ENCODE measurements at places on chromosomes 7 and 10.
A peak's percentile ranks its signal among the peaks of the same experiment; 100 is the strongest.

- DNase-seq, result no peak
Measured at GRCh38 chr10:126022841-126023240, 126.5 kb downstream of the FANK1 start.

DNA sequence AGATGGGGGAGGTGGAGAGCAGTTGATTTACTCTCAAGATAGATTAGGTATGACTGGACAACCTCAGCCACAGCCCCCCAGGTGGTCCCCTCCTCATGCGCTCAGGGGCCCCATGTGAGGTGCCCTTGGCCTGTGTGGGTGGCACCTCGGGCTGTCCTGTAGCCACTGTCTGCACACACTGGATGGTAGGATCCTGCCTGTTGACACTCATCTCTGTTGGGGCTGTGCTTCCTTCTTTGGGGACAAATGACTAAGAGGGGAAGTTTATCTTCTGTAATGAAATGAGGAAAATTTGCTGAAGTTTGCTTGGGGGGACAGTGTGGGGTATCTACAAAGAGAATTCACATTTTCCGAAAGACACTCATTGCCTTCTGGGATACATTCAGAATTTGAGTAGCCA lies 53.6 kb upstream of the ANTXRL start:
- no peak for DNase-seq

DNA sequence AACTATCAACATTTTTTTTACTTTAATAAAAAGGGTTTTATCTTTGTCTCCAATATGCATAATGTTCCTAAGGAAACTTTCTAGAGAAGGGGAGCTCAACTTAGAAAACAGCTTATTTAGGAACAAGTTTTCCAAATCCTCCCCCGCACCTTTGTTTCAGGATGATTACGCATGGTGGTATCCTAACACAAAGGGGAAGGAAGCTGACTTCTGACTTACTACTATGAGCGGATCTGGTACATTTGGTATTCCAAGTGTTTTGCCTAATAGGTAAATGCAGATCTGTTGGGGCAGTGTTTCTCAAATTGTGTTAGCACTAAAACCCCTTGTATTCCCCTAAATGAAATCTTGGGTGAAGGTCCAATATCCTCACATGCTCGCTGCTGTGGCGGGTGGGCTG lies 229.3 kb upstream of the KLF14 start:
- no peak for DNase-seq

DNA sequence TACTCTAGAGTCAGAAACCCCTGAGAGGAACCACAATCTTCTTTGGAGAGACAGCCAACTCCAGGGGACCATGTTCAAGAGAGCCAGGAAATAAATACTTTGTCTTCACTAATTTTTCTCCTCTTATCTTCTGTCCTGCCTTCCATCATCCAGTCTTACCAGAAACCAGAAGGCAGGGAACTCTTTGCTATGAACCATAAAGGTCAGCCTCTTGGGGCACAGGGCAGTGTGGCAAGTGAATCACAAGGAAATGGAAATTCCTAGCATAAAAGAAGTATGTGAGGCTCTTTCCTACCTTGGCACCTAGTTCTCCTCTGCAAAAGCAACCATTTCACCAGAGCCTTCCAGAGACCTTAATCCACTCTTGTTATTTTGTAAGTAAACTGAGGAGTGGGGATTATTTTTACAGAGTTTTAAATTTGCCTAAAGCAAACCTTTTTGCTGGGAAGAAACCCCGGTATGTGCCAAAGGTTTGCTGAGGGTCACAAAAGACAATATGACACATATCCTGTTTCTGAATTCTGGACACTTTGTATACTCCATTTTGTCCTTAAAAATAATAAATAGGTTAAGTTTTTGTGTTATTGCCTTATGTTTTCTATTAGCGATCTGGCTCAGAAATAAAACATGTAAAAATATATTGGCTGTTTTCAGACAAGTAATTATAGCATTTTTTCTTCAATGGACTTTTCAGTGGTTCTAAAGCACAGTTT lies 87.1 kb downstream of the ADAM22 start:
- no peak for DNase-seq

DNA sequence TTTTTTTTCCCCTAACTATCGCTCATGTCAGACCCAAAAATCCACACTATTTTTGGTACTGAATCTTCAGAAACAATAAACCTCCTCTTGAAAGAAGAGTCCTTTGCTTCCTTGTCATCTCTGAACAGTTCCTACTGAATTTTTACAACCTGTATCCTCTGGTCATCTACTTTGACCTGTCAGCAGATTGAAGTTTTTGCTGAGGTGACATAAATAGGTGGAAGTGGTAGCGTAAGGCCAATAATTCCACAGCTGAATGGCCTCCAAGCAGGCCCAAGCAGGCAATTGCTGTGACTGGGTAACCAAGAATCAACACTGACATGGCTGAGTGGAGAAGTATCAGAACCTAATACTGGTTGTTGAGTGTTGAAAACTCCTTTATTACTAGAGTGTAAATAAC lies 117.4 kb upstream of the MAGI2 start:
- no peak for DNase-seq

DNA sequence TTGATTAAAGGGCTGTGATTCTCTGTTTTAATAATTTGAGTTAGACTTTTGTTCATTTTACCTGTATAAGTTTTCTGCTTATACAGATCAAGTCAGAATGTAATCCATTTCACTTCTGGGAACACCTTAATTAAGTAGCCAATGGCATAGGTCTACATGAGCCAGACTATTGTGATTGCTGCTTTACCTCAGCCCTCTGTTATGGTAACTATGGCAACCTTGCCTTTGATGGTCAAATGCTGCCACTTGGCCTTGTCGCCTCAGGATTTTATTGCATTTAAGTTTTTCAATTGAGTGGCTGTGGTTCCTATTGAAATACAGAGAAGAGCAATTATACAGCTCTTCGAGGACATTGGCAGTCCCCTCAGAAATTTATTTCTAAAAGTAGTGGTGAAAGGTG lies 64.3 kb upstream of the TMEM106B start:
- no peak for DNase-seq

DNA sequence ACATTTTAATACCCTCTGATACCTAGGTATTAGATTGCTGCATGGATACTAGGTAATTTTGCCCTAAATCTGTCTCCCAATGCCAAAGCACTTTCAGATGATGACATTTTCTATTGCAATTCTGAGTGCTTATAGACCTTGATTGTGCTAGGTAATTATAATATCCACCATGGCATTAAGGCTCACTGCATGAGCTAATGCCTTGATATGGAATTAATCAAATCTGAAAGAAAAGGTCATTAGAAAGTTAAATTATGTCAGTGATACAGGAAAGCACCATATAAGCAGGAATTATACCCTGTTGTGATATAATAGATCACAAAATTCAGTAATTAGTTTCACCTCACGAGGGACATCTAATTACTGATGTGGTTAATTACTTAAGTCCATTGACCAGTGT lies 521.4 kb downstream of the DNAJB9 start:
- DNase-seq, result no peak

DNA sequence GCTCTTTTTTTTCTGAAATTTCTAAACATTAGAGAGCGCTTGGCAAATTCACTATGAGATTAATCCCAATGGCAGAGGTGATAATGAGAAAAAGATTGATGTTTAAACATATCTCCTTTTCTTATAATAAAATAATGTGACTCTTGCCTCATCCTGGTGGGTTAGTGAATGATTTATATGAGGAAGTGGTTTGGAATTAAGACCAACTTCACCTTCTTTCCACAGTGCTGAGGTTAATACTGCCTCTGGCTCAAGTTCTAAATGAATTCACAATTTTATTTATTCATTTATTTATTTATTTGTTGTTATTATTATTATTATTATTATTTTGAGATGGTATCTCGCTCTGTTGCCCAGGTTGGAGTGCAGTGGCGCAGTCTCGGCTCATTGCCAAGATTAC lies 40.5 kb upstream of the ADO start:
- no peak for DNase-seq

- DNase-seq, result no peak
Measured at GRCh38 chr7:44084701-44085100, 2.4 kb upstream of the POLM start.

DNA sequence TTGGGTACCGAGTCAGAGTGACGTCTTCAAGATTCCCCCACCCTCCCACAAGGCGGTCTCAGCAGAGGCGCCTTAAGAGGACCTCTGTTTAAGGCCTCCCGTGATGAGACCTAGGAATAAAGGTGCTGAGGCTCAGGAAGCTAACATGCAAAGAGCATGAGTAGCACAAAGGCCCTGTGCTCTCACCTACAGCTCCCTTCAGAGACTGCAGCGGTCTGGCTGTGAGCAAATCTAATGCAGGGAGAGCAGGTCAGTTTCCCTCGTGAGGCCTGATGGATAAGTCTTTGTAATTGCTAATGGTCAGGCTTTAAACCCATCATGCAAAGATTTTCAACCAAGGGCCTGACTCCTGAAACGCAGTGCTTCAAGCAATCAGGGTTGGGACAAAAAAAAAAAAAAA lies 909.3 kb upstream of the GHITM start:
- no peak for DNase-seq

GRCh38 chr10:51082857-51083256 lies 8.6 kb downstream of the PRKG1 start:
- no peak for DNase-seq

GRCh38 chr10:76388321-76389023 lies 957.0 kb downstream of the LRMDA start:
- DNase-seq, result no peak

DNA sequence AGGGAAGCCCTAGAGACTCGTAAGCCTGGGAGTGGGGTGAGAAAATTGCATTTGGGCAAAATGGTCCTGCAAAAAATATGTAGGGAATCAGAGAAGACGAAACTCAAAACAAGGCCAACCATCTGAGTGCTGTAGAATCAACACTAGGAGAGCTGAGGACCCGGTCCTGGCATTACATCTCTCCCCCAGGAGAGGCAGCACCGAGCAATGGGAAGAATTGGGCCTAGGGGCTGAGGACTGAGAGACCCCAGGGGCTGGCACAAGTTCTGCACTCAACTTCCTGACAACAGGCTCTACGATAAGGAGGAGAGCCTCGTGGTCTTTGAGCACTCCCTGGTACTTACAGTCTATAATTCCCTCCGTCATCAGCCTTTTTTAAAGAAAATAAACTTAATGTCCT lies 47.6 kb downstream of the BPGM start:
- no peak for DNase-seq

DNA sequence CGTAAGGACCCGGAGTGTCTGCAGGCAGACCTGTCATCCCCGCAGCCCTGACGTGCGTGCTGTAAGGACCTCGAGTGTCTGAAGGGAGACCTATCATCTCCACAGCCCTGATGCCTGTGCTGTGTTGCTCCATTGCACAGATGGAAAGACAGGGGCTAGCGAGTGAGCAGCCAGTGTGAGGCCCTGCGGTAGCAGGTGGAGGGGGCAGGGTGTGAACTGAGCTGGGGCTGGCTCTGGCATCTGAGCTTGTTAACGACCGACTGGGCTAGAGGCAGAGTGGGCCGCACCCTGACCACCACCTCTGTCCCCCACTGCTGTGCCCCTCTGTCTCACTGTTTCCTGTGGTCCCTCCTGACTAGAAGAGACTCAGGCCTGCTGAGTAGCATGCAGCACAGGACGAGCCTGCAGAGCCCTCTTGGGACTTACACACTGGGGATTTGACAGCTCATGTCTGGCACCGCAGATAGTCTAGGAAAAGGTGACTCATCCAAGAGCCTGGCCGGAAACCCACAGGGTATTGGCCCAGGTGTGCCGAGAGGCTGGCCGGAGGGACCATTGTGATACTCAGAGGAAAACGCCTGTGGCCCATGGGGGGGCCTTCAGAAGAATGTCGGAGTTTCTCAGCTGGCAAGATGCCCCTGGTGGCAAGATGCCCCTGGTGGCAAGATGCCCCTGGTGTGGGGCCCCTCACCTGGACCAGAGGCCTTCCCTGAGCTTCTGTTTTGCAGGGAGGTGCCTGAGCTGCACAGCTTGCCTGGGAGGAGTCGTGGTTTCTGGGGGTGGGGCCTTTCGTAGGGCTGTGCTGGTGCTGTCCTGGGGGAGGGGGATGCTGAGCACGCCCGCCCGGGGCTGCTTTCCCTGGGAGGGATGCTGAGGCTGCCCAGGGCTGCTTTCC lies 34.3 kb downstream of the INPP5A start:
- DNase-seq, result peak; percentile 81
